ENCODE measurements at places on chromosomes 7 and 10.

- DNase-seq, result no peak
Measured at GRCh38 chr10:80171248-80171660, 34.1 kb downstream of the ANXA11 start.

DNA sequence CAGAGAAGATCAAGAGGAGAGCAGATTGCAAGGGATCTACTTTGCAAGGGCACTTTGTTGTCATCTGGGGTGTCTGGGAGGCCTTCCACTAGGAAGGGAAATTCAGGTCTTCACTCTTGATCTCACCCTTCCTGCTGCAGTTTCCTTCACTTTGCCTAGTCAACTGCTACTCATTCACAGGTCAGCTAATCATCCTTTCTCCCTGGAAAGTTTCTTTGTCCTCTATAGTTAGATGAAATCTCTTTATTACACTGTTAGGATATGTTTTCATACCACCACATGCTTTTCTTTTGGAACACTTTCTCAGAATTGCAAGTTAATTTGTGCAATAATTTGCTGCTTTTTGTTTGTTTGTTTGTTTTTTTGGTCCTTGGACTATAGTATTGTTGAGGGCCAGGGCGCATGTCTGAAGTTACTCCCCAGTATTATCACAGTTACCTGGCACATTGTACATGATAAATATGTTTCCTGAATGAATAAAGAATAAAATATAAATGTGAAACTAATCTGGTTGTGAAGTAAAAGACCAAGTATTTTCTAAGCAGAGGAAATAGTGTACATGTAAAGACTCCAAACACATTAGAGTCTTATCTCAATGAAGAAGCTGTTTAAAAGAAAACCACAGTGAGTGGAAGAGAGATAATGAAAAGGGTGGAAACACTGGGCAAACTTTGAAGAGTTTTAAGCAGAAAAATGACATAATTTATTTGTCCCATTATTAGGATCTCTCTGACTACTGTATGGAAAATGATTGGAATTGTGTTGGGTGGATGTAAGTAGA lies 139.9 kb upstream of the DGKB start:
- DNase-seq, result no peak

- DNase-seq, result peak; percentile 11
Measured at GRCh38 chr7:50450590-50451032, 461 bp upstream of the FIGNL1 start.

GRCh38 chr7:26295015-26295414 lies 3.4 kb downstream of the SNX10 start:
- DNase-seq, result no peak

DNA sequence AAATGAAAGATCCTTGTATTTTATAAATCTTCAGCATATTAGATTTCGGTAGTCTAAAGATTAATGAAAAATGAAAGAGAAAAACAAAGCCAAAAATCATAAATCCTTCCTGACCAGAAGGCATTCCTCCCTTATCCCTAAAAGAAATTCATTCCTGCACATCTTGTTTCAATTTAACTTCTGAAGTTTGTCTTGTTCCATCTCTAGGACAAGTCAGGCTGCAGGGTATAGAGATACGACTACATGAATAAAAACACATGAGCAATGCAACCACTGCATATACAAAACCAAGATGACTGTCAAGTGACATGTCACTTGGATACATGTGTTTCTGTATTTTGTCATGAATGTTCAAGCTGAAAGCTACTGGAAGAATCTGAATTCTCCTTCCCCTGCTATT lies 214.9 kb downstream of the JAZF1 start:
- no peak for DNase-seq

GRCh38 chr10:77405771-77406241 lies 231.8 kb downstream of the KCNMA1 start:
- DNase-seq, result peak; percentile 56

- no peak for DNase-seq
Measured at GRCh38 chr7:80464211-80464610, 47.7 kb downstream of the GNAT3 start.

GRCh38 chr7:3437467-3437866 lies 136.4 kb downstream of the SDK1 start:
- DNase-seq, result no peak

DNA sequence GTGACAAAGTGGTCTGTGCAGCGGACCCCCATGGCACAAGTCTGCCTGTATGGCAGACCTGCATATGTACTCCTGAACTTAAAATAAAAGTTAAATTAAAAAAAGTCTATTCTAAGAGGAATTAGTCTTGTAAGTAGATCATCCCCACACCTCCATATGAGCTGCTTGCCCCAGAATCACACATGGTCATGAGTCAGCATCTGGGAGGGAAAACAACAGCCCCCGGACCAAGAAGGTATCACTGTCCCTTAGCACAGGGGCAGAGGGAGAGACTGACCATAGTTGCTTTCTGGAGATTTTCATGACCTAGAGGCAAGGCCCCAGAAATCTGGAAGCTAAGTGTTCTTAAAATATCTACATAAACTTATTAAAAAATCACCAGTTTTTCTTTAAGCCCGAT lies 86.6 kb upstream of the PDK4 start:
- no peak for DNase-seq

- DNase-seq, result no peak
Measured at GRCh38 chr7:116697152-116697551, 25.2 kb downstream of the MET start.

- DNase-seq, result peak; percentile 26
Measured at GRCh38 chr7:139893999-139894398, 64.9 kb downstream of the TBXAS1 start.

- no peak for DNase-seq
Measured at GRCh38 chr7:139203992-139204391, 27.0 kb upstream of the UBN2 start.

- DNase-seq, result no peak
Measured at GRCh38 chr10:124123156-124123555, 29.8 kb upstream of the CHST15 start.

- DNase-seq, result no peak
Measured at GRCh38 chr7:96789914-96790313, 80.3 kb upstream of the SEM1 start.
